ENCODE measurements at places on chromosomes 6 and 20.

DNA sequence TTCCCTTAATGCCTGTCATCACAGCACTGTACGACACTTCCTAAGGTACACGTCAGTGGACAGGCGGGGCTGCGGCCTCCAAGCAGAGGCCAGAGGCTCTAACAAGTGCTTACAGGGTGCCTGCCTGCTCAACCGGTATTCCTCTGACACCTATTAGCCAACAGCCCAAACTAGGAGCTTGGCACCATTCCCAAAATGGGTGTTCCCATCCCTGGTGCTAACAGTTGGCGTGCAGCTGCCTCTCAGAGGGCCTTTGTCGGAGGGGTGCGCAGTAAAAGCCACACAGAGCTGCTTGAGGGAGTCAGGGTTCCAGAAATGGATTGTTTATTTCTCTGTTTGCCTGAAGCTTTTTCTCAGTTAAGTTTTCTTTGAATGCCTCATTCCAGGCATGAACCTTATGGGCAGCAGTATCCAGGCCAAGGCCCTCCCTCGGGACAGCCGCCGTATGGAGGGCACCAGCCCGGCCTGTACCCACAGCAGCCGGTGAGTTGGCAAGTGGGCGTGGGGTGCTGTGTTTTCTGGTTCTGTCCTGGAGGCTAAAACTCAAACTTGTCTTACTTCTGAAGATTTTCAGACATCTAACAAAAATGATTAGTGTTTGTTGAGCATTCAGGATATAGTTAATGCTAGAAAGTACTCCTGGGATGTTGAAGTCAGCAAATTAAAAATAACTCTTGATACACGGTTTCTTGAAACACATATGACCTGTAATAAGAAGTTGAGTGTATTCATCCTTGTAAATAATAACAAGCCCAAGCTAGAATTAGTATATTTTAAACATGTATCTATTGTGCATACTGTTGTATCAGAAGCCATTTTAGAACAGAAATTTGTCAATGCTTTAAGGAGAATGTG lies 124.7 kb downstream of the TMEM242 start:
- no peak for DNase-seq

DNA sequence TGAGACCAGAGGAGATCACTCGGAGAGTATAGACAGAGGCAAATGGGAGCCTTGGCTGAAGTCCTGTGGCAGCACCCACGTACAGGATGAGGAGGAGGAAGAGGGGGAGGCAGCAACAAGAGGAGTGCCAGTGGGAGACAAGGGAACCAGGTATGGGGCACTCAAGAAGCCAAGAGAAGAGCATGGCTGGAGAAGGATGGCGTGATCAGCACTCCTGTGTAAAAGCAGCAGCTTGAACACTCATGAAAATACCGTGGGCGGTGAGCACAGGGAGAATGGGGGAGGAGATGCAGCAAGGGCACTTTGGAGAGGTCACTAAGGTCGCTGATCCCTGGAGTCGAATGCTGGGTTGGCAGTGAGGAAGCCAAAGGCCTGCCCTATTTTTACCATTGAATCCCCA lies 51.2 kb upstream of the PRND start:
- DNase-seq = no peak

DNA sequence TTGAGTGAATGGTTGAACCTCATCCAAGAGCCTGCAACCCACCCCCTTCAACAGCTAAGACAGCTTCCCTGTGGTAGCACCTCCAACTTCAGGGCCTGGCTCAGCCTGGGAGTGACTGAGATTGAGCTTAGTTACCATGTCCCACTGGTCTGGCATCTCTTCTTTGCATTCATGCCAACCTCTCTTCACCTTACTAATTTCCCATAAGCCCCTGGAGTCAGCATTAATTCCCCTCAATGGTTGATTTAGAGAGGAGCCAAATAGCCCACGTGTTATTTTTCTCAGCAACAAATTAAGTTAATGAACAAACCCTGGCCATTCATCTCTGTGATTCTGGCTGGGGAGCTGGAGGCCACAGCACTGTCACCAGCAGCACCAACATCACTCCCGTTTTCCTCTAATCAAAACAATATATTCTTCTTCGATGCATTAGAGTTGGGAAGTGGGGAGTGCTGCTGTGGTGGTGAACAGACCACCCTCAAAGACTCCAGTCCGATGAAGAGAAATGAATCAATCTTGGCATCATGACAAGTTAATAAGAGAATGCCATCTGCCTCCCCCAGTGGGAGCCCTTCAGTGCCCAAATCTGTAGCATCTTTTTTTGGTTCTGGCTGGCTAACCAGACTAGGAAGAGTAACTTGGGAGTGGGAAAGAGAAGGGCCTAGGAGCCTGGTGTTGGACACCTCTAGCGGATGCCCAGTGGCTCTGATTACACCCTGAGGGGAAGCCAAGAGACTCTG lies 316.9 kb upstream of the RNF24 start:
- no peak for DNase-seq

DNA sequence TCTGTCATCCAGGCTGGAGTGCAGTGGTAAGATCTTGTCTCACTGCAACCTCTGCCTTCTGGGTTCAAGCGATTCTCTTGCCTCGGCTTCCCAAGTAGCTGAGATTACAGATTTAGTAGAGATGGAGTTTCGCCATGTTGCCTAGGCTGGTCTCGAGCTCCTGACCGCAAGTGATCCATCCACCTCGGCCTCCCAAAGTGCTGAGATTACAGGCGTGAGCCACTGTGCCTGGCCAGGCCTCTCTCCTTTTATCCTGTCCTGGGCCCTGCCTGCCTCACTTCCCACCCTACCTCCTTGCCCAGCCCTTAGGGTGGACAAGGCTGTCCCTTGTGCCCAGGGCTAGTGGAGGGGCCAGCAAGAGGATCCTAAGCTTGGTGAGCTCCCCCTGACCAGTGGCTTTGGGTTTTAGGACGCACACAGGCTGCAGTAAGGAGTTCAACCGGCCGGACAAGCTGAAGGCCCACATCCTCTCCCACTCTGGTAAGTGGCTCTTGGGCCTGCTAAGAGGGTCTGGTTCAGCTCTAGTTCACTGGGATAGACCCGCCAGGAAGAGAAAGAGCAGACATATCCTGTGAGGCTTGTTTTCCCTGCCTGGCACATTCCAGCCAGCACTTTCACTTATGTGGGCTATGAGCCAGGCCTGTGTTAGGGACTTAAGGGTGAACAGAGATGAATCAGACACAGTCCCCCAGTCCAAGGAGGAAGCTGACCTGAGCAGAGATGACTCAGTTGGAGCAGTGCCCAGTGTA lies 21.9 kb upstream of the CHMP4B start:
- DNase-seq = no peak

DNA sequence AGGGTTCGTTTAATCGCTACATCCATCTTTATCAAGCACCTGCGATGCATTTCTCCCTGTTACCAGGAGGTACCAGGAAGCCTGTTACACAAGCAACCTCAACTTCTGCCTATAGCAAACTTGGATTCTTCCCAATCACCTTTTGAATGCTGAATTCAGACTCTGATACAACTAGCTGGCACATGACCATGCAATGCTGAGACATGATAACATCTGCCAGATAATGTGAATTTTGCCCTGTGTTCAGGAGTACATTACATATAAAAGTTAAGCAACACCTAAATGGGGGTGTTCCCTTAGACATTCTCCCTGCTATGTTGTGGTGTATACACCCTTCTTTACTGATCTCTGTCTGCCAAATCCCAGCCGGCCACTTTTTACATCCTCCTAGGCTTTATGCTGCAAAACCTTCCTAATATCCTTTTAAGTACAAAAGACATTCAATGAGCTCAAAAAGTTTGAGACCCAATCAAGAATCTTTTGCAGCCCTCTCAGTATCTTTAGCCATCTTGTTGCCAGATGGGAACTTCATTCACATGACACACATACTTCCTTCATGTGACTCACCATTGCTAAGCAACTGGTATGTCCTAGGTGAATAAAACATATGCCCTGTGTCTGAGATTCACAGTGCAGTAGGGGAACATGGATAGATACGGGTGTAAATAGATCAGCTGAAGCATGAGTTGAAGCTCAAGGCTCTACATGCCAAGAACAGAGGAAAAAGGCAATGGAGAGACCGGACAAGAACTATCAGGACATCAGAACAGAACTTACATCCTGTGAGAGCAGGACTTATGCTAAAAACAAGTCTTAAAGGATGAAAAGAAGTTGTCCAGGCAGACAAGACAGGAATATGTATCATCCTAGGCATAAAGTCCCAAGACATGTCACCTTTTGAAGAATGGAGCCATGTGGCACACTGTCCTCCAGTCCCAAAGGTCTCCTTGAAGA lies 84.3 kb downstream of the ZHX3 start:
- DNase-seq = no peak
